ENCODE measurements at places on chromosomes 3 and 15. TPM values are rescaled to one million over a fixed set of nuclear protein-coding genes. Genes with fewer than 3 reads are reported as not detected.

The ATP8B4 gene
- 8.9 TPM for total RNA-seq

The ZNF639 gene
- total RNA-seq: 44.5 TPM

The PPP2R3A gene
- 0.22 TPM for total RNA-seq

The P2RY12 gene
- total RNA-seq: not detected

The HCLS1 gene
- total RNA-seq: 197 TPM

The DHFR2 gene
- total RNA-seq: 6.9 TPM

The IP6K2 gene
- total RNA-seq: 43.9 TPM

The SLC15A2 gene
- 0.91 TPM for total RNA-seq

The KLHL6 gene
- total RNA-seq: 31.0 TPM

The PEX5L gene
- total RNA-seq: not detected

The SI gene
- not detected for total RNA-seq

The TMEM212 gene
- not detected for total RNA-seq

The IL16 gene
- 73.8 TPM for total RNA-seq

The CHST2 gene
- total RNA-seq: 3.0 TPM

The TEX55 gene
- total RNA-seq: not detected

The NPAP1 gene
- total RNA-seq: not detected

The PLA1A gene
- total RNA-seq: not detected

The KIF23 gene
- total RNA-seq: 44.4 TPM

The TMEM41A gene
- total RNA-seq: 19.4 TPM

The HHLA2 gene
- total RNA-seq: 1.1 TPM

The ST3GAL6 gene
- total RNA-seq: 0.20 TPM

The POPDC2 gene
- 3.2 TPM for total RNA-seq

The WDR82 gene
- total RNA-seq: 140 TPM

The IGSF10 gene
- not detected for total RNA-seq

The B3GALNT1 gene
- 2.4 TPM for total RNA-seq

The GOLGA8N gene
- 1.2 TPM for total RNA-seq

The ANKDD1A gene
- total RNA-seq: 3.0 TPM

The MUSTN1 gene
- 0.79 TPM for total RNA-seq

The SPATA12 gene
- total RNA-seq: not detected

The UROC1 gene
- total RNA-seq: not detected

The LARP6 gene
- not detected for total RNA-seq

The EPHA3 gene
- total RNA-seq: not detected

The LRRC31 gene
- total RNA-seq: not detected

The CFAP20DC gene
- total RNA-seq: 1.00 TPM

The CLCN2 gene
- 7.3 TPM for total RNA-seq

The SNX4 gene
- total RNA-seq: 48.7 TPM

The CLDN18 gene
- not detected for total RNA-seq

All from CD8-positive, alpha-beta memory T cell (primary cell).